ENCODE measurements at places on chromosomes 16 and 17.

- DNase-seq = no peak
Measured at GRCh38 chr16:7111265-7111664, 221.4 kb upstream of the RBFOX1 start.

GRCh38 chr16:2686912-2687507 is 4.7 kb downstream of the KCTD5 start:
- no peak for DNase-seq

DNA sequence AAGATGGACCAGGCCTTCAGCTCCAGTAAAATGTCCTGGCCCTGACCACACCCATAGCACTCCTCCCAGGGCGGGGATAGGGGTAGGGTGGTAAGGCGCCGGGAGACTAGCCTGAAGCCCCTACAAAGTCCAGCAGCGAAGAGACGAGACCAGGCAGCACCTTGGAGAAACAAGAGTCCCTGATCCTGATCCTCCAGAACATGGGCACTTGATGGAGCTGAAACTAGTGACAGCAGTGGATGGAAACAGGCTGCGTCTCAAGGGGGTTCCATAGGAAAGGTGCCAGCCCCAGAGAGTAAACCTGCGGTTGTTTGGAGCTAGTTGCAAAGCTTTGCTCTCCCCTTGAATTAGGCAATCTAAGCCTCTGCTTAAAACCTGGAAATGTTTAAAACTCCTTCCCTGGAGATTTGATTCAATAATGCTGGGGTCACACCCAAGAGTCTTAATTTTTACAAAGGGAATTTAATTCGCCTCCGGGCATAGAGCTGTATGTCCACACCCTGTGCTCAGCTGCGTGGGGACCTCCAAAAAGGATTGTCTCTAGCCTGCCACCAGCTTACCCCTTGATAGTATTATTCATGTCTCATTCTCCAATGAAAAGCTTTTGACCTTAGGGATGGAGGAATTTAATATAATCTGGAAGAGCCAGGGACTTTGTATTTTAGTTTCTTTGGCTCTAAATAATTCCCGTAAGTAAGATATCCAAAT is 258.6 kb downstream of the PMP22 start:
- DNase-seq = no peak

- DNase-seq = peak; percentile 82
Measured at GRCh38 chr17:45131616-45132319, 547 bp downstream of the PLCD3 start.

- peak; percentile 74 for DNase-seq
Measured at GRCh38 chr16:55842369-55843104, 9.6 kb upstream of the CES1 start.

- no peak for DNase-seq
Measured at GRCh38 chr16:27625050-27625697, 75.2 kb downstream of the KATNIP start.

GRCh38 chr17:69500911-69501429 is 86.5 kb downstream of the MAP2K6 start:
- no peak for DNase-seq

Measured in neural progenitor cell (in vitro differentiated cells).